ENCODE measurements at places on chromosomes 6 and 20.

- no peak for DNase-seq
These were observed 79.3 kb downstream of the SLC24A3 start for GRCh38 chr20:19291818-19292132.

GRCh38 chr6:12533586-12533985, 183.0 kb upstream of the PHACTR1 start:
- no peak for DNase-seq

DNA sequence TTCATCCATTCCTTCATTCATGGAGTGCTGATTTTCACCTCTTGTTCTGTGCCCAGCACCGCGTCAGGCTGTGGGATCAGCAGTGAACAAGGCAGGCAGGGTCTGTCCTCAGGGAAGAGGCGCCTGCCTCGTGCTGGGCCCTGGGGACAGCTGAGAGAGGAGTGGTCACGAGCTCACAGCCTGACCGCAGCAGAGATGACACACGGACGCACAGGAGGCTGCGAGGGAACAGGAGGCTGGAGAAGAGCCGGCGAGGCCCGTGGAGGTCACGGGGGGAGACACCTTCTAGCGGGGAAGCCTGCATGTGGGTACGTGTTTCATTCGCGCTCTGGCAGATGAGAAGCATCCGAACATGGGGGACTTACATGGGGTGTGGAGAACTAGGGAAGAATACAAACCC, 27.5 kb downstream of the PXDC1 start:
- DNase-seq, result no peak

DNA sequence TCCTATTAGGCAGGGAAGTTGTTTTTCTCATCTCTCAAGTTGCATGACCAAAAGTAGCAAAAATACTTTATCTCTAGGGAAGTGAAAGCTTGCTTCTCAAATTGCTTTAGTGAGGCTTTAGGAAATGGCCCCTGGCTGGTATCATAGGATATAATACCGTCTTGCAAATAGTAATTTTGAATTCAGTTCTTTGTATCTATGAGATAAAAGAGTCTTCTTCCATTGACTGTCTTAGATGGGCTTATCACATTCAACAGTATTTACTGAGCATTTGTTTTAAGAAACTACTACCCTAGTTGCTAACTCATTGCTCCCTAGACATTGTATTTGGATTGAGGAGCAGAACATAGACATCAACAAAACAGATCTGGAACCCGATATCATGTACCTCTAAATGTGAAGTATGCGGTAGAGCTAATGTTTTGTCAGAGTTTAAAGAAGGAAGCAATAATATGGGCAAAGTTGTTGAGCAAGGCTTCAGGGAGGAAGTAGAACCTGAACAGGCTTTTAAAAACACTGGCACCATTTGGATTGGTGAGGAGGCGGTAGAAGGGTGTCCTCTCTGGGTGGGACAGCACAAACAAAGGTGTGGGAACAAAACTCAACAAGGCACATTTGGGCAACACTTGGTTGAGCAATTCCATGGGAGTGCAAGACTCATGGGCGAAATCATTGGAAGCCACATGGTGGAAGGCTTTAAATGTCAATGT, 101.5 kb downstream of the SGK1 start:
- no peak for DNase-seq

- no peak for DNase-seq
These were observed 498.9 kb downstream of the BCKDHB start for GRCh38 chr6:80605165-80605989.

DNA sequence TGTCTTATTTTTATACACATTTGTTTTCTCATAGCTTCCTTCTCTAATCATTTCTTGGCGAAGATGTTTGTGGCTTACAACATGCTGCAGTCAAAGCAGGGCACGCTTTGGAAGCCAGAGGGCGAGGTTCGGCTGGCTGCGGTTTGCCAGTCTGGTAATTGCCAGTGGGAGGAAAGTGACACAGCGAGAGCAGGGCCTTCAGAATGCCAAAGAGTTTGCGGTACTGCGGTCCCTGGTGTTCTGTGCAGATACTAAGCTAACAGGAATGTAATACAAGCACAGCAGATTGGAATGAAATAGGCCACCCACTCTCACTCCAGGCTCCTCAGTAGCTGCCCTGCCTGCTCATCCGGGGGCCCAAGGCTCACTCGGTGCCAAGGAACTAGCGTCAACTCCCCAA, 58.7 kb upstream of the TGM3 start:
- DNase-seq, result no peak

DNA sequence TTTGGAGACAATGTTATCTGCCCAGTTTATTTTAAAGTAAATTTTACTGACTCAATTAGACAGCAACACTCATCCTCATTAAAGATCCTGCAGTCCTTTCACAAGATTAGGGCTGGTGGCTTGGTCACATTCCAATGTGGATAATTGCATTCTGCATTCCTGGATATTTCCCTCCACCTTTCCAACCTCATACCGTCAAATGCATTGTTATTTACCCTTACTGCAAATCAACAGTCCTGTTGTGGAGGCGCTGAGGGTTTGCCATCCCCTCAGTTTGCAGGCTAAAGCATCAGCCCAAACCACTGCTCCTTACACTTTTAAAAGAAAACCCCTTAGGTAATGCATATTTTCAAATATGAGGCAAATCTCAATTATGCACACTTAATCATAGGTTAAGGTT, 5.4 kb downstream of the CITED2 start:
- no peak for DNase-seq

GRCh38 chr6:80618953-80619352, 512.5 kb downstream of the BCKDHB start:
- no peak for DNase-seq

- DNase-seq, result no peak
These were observed 637.6 kb upstream of the CHD6 start for GRCh38 chr20:42255821-42256220.

DNA sequence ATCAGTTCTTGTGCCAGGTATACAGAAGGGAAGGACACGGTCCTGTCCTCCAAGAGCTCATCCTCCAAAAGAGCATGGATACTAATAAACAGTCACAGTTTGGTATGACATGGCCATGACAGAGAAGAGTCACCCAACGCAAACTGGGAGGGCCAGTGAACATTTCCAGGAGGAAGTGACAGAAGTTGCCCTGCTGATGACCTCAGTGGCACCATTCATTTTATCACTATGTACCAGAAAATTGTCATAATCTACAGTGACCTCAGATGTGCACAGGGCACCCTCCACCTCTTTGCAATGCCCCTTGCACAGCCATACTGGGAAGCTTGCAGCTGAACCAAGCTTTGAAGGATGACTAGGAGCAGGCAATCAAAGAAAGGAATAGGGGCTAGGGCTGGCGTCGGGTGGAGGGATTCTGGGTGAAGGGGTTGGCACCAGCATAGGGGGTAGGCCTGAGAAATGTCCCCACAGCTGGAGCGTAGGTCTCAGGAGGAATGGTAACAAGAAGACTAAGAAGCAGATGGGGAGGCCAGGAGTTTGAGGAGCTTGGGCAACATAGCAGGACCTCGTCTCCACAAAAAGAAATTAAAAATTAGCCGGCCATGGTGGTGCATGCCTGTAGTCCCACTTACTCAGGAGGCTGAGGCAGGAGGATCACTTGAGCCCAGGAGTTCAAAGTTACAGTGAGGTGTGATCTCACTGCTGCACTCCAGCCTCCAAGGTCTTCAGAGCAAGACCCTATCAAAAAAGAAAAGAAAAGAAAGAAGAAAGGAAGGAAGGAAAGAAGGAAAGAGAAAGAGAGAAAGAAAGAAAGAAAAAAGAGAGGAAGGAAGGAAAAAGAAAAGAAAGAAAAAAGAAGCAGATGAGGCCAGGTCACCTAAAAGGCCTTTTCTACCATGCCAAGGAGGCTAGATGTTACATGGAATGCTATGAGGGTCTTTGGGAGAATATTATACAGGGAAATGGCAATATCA, 65.3 kb upstream of the SNX9 start:
- no peak for DNase-seq

DNA sequence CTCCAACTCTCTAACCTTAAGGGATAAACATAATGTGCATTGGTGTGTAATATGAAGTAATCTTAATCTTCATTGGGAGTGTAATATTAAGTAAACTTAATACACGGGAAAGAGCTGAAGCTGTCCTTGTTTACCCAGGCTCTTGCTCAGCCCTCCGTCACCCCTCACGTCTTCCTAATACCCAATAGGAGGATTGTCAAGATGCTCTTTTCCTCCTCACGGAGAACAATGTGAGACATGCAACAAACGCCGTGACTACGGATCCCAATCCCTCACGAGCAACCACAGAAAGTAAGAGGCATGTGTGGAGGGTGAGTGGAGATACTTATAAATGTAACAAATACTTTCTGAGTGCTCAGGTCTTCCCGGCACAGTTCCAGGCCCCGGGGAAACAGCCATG, 11.0 kb downstream of the KIF16B start:
- no peak for DNase-seq

DNA sequence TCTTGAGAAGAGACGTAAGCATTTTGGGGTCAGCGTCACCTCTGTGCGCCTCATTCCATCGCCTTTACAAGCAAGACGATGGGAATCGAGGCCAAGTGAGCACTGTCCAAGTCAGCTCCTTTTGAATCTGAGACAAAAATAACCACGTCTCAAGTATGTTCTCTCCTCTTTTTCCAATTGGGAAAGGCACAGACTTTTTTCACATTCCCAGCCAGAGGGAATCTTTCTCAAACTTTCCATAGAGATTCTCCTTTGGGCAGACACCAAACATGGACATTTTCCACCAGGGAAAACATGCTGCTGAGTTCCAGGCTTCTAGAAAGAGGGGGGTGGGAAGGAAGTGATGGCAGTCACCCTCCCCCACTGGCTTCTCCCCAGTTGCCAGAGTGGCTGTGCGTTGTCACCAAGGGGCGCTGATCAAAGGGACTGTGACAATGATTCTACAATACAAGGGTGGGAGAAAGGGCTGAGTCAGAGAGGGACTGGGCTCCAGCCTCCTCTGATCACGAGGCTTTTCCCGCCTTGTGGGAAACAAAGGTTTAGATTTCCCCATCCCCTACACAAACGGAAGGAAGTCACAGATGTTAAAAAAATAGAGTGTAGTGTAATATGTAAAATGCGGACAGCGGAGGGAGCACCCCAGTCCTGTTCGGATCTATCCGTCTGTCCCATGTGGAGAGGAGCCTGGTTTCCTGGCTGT, 281.9 kb upstream of the RNF24 start:
- no peak for DNase-seq

- no peak for DNase-seq
These were observed 52.4 kb downstream of the TPD52L1 start for GRCh38 chr6:125205931-125206330.

DNA sequence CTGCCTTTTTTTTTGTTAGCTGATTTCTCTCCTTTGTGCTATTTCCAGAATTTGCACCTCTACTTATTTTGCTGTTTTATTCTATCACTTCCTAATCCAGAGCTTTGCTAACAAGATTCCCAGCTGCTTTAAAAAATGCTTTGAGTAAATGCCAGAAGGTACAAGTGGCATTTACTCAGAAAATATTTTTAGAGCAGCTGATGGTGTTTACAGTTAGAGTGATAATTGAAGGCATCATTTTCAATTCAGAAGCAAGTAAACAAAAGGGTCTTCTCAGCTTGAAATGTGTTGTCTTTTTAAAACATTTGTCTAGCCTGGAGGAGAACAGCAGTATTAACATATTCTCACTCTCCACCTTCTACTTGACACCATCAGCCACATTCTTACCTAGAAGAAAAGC, 99.9 kb downstream of the OTOR start:
- DNase-seq, result no peak

- DNase-seq, result no peak
These were observed 555.4 kb upstream of the AGPAT4 start for GRCh38 chr6:161829291-161829729.

DNA sequence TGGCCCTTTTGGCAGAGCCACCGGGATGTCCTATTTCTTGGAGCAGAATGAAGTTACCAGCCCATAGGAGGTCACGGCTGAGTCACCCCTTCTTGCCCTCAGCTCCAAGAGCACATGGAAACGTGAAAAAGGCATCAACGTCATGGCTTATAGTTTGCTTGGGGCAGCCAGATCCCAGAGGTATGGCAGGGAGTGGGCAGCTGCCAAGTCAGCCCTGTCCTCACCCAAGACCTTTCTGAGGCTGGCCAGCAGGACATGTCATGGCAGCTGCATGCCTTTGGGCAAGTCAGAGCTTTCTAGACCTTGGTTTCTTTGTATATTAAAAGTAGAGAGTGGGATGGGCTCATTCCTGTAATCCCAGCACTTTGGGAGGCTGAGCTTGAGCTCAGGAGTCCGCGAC, 8.2 kb upstream of the MDFI start:
- no peak for DNase-seq

DNA sequence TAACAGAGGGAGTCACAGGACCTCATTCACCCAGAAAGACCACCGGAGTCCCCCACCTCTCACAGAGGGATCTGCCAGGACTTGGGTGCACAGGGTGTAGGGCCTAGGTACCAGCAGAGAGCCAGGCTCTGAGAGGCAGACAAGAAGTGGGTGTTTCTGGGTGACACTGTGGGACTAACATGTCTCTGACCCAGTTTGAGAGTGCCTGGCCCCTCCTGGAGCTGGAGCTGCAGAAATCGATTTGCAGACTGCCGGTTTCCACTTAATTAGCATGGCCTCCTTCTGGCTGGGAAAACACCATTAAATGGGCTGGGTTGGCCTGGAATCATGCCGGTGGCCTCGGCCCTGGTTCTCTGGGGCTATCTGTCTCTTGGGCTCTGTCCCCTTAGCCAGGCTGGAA, 59.2 kb downstream of the PPP1R16B start:
- DNase-seq, result no peak

GRCh38 chr6:17269840-17270239, 11.3 kb upstream of the RBM24 start:
- DNase-seq, result no peak

GRCh38 chr6:43389730-43390295, 20.4 kb upstream of the ZNF318 start:
- no peak for DNase-seq

DNA sequence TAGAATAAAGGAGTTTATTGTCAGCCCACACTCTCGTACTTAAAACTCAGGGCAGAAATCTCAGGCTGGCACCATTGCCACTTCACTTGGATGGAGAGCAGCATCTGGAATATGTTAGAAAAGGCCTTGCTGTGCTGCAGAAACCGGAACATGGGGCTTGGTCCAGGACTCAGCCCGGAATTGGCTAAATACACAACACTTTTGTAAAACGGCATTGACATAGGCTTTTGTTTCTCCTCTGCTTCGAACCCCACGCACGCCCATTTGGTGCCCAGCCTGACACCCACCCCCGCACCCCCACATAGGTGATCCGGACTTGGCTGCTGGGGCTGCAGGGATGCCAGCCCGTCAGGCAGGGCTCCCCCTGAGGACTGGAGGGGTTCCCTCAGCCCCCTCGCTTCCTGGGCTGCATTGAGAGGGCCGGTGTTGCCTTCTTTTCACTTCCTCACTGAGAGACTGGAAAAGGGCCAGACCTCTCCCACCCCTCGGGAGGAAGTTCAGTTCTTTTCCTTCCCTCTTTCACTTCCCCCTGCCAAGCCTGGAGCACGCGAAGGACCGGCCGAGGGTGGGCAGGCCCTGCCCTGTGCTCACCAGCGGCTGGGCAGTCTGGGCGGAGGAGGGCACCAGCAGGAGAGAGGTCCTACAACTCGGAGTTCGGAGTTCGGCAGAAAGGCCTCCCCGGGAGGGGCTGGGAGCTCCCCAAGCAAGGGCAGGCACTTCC, 17.9 kb upstream of the CST3 start:
- no peak for DNase-seq
